Activated CD4-positive, alpha-beta memory T cell treated with anti-CD3 and anti-CD28 coated beads, Interleukin-2, amount 10 ng/mL, durations not matched to agents 7 days and 5 days (primary cell): ENCODE measurements at places on chromosomes 2 and 18. TPM values are rescaled to one million over a fixed set of nuclear protein-coding genes. Genes with fewer than 3 reads are reported as not detected.

DNA sequence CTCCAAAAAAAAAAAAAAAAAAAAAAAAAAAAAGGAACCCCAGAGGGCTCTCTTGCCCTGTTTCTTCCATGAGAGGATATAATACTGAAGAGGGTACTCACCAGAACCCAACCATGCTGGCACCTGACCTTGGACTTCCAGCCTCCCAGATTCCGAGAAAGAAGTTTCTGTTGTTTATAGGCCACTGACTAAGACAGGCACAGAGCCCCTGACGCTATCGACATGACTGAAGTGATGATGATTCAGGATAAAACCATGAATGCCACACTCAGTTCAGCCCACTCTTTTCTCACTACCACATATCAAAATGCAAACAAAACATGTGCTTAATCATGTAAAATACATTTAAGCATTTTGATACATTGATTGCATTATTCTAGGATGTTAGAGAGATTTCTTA, 66.1 kb upstream of the CDCA7 start:
- DNase-seq: no peak

DNA sequence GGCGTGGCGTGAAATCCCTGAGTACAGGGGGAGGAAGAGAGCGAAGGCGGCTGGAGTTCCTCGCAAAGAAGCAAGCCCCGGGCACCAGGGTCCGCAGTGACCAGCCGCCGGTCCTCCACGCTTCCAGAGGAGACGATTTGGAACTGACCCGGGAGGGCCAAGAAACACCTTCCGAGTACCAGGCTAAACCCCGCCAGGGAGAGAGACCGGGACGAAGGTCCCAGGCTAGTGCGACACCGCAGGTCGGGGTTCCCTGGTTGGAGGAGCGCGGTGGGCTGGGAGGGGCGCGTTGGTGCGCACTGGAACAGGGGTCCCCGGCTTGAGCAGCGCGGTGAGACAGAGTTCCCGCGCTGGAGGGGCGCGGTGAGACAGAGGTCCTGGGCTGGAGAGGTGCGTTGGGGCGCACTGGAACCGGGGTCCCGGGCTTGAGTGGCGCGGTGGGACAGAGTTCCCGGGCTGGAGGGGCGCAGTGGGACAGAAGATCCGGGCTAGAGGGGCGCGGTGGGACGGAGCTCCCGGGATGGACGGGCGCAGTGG, 901 bp downstream of the WDFY1 start:
- peak; percentile 41 for DNase-seq

GRCh38 chr2:122704109-122704563, 948.7 kb downstream of the TSN start:
- no peak for DNase-seq

- no peak for DNase-seq
Measured at GRCh38 chr2:120859814-120860578, 124.3 kb downstream of the GLI2 start.

GRCh38 chr2:66082581-66082980, 352.3 kb upstream of the MEIS1 start:
- DNase-seq: no peak

DNA sequence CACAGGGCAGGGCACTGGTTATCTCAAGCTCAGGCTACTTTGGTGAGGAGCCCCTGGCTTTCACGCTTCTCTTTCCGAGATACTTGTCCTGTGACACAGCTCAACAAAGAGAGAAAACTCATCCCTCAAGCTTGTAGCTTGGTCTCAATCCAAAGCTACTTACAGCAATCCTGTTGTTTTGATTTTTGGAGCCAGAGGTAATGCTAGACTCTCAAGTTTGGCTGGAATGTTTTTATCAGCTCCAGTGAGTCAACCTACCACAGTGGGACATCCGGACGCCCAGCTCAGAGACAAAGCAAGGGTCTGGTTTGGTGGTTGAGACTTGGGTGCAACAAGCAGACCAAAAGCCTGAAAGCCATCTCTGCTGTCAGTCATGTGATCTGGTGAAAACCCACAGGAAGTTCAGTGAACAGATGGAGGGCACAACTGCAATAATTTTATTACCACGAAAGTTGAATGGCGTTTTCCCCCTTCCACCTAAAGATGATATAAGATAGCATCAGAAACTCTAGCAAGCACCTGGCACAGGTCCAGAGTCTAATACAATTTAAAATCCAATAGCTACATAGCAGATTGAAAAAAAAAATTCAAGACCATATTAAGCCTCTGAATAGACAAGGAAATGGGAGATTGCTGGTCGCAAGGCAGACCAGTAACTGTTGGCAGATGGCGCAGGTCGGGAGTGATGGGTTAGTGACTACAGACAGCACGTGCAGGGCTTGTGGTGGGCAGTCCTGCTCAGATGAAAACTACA, 102.3 kb upstream of the SMAD7 start:
- DNase-seq: peak; percentile 46

DNA sequence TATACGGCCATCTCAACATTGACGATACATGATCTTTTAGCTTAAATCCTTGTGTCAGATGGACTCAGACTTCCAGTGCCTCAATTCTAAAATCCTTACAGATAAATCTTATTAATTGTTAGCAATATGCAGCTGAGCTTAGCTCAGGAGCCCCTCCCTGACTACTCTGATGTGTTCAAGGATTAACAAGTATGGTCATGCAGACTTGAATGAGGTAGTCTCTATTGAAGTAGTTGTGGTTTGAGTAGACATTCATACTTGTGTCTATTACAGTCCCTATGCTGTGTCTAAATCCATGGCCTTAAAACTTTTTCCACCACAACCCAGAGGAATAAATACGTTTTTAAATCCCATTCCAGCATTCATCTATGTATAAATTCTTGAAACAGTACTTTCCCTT, 119.5 kb downstream of the NUP35 start:
- no peak for DNase-seq

GRCh38 chr2:69253112-69253511, 133.9 kb downstream of the GFPT1 start:
- no peak for DNase-seq

DNA sequence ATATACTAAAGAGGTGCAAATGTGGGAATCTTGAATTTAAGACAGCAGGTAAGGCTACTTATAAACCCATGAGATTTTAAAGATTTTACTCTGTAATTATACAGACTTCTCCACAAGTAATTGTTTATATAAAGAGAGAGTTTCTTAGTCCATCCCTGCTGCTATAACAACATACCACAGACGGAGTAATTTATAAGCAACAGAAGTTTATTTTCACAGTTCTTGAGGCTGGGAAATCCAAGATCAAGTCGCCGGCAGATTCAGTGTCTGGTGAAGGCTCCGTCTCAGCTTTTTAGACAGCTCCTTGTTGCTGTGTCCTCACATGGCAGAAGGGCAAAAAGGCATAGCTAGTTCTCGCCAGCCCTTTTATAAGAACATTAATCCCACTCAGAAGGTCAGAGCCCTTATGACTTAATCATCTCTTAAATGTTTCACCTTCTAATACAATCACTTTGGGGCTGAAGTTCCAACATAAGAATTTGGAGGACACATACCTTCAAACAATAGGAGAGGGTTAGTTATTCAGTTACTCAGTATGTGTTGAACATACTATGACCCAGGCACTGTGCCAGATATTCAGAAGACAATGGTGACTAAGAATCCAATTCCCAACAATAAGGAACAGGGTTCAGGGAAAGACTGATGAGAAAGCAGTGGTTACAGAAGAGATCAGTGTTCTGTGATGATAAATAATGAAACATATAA, 466.0 kb downstream of the RIT2 start:
- DNase-seq: no peak

- no peak for DNase-seq
Measured at GRCh38 chr2:62740221-62740620, 34.7 kb downstream of the EHBP1 start.

- DNase-seq: no peak
Measured at GRCh38 chr2:217102956-217103355, 243.1 kb upstream of the TNP1 start.

GRCh38 chr2:104375206-104375605, 478.7 kb upstream of the POU3F3 start:
- DNase-seq: no peak

DNA sequence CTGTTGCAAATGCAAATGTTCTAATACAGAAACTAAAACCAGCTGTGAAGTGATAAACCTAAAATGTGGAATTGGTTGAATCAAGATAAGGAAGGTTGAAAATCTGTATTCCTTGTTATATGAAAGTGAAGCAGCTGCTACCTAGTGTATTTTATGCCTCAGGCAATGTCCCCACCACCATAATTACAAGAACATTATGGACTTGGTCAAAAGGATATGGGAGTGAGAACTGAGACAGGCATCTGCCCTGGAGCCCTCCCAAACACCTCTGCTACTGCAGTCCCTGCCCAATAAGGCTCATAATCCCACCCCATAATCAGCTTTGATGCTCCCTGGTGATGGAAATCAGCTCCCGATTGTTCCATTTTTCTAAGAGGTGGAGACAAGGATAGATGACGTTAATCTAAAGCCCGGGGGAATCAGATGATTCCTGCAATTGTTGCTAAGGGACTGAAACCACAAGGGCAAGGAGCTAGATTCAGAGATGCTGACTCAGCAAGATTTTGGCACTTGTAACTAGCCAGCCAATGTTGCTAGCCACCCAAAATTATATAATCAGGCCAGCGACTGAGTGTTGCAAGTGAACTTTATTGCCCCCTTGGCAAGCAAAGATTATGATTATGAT, 69.5 kb downstream of the EVA1A start:
- DNase-seq: no peak

DNA sequence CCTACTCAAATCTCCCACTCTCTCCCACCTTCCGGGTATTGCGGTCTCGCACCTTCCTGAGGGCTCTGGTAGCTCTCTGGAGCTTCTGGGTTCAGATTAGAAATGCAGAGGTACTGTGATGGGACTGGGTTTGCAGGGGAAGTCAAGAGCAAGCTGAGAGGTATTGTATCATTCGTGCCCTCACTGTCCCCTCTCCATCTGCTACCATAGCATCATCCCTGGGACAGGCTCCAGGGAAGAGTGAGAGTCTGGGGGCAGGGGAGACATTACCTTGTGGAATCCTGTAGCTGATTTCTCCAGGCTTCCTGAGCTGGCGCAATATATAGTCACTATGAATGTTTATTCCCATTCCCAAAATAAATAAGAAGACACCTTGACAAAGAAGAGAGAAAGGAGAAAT, 49.6 kb downstream of the SRD5A2 start:
- DNase-seq: no peak

GRCh38 chr2:176092270-176093144, at the start of gene HOXD13:
TSS of gene HOXD13 (plus strand) at chr2:176092721. CDS start at chr2:176092891, 170 bp downstream.
- no peak for DNase-seq

DNA sequence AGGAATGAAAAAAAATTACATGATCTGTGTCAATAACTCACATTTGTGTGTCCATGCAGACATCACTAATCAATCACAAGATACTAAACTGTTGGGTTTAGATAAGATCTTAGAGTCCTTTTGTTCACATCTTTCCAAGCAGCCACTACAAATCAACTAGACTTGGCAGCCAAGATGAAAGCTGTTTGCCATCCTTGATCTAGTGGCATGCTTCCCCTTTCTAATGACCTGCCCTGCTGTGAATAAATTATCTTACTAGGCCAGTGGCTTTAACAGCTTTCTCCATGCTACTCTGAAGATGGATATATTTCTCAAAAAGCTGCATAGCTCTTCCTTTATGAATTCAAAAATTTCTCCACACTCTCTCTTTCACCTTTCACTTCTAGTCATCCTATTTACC, 1338.0 kb upstream of the ACVR2A start:
- DNase-seq: no peak

DNA sequence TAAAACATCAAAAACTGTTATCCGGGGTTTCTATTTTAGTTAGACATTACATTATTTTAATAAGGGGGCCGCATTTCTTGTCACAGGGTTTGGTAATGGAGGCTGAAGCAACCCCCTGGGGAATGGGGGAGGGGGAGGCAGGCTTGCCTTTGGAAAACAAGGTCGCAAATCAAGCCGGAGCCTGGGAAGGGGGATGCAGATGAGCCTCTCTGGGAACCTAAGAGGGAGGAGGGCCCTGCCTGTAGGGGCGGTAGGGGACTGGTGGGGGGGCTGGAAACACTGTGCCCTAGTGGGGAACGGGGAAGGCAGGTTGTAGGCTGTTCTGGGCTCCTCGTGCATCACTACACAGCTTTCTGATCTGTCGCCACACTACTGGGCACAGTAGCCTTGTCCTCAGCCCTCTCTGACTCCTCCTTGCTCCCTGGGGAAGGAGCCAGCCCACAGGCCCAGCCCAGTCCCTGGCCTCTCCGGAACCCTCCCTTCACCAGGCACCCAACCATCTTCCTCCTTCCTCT, 170.2 kb upstream of the SMAD2 start:
- DNase-seq: no peak

Gene FAM161A
- total RNA-seq: 2.5 TPM

Gene C2orf80
- not detected for total RNA-seq

Gene TMEFF2
- not detected for total RNA-seq

Gene CABYR
- total RNA-seq: 0.48 TPM

Gene TDRD15
- 0.05 TPM for total RNA-seq

Gene HOXD3
- total RNA-seq: not detected

Gene SIGLEC15
- total RNA-seq: not detected

Gene FOXI3
- not detected for total RNA-seq

Gene SOCS6
- total RNA-seq: 2.1 TPM
